ENCODE measurements at places on chromosomes 6 and 20. TPM values are rescaled to one million over a fixed set of nuclear protein-coding genes. Genes with fewer than 3 reads are reported as not detected.

GRCh38 chr6:147874322-147874721 lies 365.8 kb downstream of the SAMD5 start:
- DNase-seq: no peak

DNA sequence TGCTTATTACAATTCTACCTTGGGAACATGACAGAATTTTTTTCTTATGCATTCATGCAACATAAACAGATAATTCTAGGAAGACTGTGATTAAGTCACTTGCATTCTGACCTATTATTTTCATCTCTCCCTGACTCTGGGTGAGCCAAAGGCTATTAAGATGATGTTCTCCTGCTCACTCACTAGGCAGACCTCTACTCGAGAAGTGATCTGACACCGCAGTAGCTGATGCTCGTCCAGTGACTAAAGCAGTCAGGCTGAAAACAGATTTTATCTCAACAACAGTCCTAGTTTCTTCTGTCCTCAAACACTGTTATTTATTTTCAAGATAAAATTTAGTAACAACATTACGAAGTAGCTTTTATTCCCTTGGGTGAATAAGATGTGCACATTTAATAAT lies 17.3 kb downstream of the NAA20 start:
- DNase-seq: no peak

DNA sequence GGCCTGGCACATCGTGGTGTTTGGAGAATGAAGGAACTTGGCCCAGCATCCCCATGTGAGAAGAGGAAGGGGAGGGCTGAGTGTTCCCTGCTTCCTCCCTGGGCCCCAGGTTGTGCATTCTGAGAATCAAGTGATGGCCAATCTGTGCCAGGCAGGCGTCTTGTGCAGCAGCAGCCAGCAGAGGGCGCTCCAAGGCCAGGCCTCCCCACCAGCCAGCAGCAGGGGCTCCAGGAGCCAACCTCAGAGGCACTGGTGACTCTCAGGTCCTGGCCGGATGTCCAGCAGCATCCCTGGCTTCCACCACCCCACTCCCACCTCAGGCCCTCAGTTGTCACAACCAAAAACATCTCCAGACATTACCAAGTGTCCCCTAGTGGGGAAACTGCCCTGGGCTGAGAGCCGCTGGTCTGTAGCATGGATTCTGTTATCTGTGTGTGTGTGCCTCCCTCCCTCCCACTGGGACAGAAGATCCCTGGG lies 192.0 kb downstream of the PREX1 start:
- no peak for DNase-seq

- no peak for DNase-seq
These were observed 472.2 kb downstream of the UTRN start for GRCh38 chr6:144757299-144757698.

DNA sequence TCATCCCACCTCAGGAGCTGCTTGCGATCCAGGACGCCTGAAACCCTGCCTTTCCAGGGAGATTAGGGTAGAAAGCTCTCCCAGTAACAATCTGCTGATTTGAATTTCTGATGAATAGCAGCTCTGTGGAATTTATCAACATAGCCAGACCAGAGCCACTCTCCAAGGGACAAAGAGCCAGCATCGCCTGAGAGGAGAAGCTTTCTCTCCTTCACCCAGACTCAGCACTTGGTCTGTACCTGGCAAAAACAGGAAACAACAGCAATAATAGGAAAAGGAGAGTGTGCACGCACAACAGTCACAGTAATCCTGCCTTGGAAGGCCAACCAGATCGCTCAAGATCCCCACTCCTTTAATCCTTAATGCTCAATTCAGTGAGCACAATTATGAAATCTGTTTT lies 22.3 kb upstream of the ROS1 start:
- no peak for DNase-seq

- no peak for DNase-seq
These were observed 2.7 kb downstream of the GUCA1A start for GRCh38 chr6:42175860-42176259.

DNA sequence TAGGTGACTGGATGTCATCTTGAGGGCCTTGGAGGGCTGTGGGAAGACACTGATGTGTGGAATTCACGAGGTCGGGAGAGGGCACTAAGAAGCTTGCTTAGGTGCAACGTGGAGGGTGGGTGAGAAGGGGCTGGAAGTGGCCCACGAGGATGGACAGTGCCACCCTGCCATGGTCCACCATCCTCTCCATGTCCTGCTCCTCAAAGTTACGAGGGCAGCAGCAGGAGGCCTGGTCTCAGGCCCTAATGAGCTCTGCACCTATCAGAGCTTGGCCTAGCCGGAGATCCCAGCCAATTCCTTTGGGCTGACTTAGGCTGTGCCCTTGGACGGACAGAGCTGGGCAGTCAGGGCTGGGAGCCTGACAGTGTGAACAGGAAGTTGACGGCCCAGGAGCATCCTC lies 27.8 kb upstream of the SCRT2 start:
- DNase-seq: no peak

- DNase-seq: peak; percentile 22
These were observed 202.8 kb downstream of the DLL1 start for GRCh38 chr6:170087941-170088581.

- peak; percentile 72 for DNase-seq
These were observed 536 bp upstream of the FNDC1 start for GRCh38 chr6:159168536-159169192.

DNA sequence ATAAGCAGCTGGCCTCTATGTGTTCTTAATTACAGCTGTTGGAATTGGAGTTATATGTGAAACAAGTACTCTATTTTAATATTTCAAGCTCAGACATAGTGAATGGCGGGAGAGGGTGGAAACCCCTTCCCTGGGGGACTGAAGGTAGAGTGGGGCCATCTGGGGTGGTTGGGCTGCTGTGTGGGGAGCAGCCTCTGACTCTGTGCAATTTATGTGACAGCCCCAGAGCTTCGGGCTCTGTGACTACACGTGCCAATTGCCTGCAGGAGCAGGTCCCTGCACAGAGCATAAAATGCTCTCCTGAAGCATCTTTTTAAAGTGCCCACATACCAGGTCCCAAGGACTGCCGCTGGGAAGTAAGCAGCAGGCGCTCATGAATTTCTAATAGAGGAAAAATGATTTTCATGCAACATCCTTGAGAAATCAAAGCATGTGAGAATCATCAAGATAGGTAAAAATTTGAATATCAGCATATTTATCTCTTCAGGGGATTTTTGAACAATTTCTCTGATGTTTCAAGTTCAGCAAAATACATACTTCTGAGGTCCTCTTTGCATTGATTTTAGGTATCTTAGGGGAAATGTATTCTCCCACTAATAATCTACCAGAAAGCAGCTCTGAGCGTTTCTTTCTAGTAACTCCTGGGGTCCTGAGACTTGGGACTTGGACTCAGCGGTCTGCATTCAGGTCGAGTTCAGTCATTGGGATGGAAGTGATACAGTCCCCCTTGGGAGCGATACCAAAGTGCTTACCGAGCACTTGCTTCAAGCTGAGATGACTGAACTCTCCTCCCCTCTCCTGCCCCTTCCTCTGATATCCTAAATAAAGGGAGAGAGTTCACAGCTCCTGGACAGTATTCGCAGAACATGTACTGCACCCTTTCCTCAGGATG lies 40.0 kb downstream of the ALDH8A1 start:
- no peak for DNase-seq

DNA sequence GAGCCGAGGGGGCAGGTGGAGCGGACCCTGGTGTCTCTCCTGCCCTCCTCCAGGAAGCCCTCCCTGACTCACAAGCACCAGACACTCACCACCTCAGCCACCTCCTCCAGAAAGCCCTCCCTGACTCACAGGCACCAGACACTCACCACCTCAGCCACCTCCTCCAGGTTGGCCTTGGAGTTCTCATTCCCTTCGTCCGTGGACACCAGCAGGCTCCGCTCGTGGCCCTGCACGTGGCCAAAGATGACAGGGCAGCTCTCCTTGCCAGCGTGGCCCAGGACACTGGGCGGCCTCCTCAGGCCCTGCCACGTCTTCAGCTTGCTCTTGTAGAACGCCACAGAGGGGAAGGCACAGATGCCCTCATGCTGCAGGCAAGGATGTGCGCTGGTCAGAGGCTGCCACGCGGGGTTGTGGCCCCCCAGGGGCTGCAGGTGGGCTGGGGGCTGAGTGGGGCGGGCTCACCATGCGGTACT lies 6.4 kb downstream of the FNDC11 start:
- DNase-seq: no peak

DNA sequence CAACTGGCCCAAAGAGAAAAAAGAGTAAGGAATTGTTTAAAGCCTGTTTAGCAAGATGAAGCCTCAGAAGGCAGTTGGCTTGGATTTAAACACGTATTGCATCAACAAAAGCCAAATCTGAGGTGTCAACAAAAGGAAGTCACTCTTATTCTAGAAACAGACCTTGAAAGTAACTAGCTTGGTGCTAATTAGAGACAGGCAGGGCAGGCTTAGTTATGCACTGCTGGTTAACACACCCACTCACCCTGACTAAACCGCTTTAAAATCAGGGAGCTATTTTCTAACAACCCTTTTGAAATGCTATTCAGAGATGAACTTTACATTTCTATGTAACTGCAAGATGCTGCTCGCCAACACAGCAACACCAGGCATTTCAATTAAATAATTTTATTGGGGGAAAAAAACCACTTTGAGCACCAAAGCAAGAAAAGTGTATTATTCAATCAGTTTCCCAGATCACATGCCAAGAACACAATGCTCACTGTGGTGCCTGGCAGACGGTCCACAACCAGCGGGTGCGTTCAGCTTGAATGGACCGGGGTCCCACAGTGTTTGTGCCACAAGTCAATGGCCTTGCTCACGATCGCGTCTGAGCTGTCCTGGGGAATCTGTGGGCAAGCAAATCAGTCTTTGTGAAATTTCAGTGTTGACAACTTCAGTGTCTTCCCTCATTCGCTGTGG lies 23.6 kb downstream of the TBC1D7 start:
- DNase-seq: no peak

- DNase-seq: no peak
These were observed 190.6 kb downstream of the AIG1 start for GRCh38 chr6:143251288-143251687.

- DNase-seq: peak; percentile 96
These were observed 29.6 kb downstream of the RAMACL start for GRCh38 chr6:166556863-166557322.

Gene FAM83C
- total RNA-seq: not detected

Gene CCN6
- total RNA-seq: not detected

Gene FRK
- 3.9 TPM for total RNA-seq
